Activated CD4-positive, alpha-beta T cell treated with anti-CD3 and anti-CD28 coated beads, Interleukin-2, amount 50 U/mL, for 4 hours (primary cell): ENCODE measurements at places on chromosomes 4 and X.

GRCh38 chr4:16289897-16290554 lies 63.8 kb upstream of the TAPT1 start:
- no peak for DNase-seq

DNA sequence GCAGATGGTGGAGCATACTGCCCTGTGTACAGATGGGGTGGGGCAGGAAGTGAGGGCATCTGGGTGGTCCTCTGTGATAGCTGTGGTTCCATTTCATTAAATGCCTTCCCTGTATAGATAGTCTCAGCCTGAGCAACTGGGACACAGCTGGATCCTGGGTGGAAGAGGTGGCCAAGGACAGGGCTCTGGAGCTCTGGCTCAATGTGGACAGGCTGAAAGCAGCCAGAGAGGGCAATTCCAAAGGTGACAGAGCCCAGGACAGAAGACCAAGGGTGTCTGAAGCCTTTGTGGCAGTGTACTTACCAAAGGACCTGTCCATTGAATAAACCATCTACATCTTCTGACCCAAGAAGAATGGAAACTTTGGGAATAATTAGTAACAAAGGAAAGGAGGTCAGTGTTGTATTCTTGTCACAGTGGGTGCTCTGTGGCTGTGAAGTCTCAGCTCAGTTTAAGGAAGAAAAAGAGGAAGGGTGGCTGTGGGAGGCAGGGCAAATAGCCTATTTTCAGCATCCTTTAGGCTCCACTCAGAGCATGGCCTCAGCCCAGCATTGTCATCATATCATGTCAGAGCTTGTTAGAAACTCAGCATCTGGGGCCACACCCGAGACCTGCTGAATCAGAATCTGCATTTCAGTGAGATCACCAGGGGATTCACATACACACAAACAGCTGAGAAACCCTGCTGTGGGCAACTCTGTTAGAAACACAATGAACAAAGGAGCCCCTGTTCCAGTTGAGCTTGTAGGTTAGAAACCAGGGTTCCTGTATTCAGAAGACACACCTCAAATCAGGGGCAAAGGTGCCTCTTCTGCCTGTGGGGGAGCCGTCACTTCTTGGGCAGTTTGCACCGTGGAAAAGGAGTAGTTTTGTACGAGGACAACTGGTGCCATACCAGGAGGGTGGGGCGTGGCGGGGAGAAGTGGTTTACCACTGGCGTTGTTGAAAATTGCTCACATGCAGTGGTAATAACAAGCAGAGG lies 168.6 kb downstream of the PTTG2 start:
- DNase-seq = peak; percentile 59

GRCh38 chr4:63678358-63678931 lies 730.8 kb downstream of the TECRL start:
- no peak for DNase-seq

DNA sequence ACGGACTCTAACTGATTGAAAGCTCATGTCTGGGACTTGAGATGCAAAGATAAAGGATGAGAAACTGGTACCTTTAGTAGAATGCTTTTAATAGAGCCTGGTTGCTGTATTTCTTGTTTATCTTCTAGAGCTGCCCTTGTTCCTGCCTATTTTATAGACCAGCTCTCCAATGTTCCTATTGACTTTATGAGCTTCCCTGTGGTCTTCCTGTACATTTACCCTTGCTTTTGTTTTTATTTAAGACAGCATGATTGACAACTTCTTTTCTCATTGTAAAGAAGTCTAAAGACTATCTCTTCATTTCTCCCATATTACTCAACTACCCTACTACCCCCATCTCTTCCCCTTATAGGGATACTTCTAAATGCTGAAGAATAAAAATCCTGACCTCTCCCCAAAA lies 174.7 kb downstream of the UGT8 start:
- no peak for DNase-seq

GRCh38 chrX:136246201-136246600 lies 5.0 kb downstream of the MAP7D3 start:
- no peak for DNase-seq

DNA sequence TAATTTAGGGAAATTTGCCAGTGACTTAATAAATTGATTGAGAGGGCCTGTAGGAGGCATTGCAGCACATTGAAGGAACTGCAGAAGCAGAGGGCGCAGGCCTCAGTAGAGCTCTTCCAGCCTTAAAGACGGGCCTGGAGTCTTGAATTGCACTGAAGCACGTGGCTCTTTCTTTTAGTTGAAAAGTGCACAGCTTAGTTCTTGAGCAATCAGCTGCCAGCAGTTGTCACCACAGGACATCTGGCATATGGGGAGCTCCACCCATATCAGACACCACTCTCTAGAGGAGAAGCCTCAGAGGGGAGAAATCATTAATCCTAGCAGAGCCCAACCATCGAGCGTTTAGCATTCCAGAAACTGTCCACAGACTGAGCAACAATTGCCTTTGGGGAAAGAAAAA lies 16.0 kb upstream of the FGF16 start:
- no peak for DNase-seq

GRCh38 chrX:150258463-150259430 lies 104.4 kb upstream of the MAMLD1 start:
- DNase-seq = no peak

- no peak for DNase-seq
Observed at GRCh38 chr4:26576231-26576739, 7.6 kb upstream of the TBC1D19 start.

DNA sequence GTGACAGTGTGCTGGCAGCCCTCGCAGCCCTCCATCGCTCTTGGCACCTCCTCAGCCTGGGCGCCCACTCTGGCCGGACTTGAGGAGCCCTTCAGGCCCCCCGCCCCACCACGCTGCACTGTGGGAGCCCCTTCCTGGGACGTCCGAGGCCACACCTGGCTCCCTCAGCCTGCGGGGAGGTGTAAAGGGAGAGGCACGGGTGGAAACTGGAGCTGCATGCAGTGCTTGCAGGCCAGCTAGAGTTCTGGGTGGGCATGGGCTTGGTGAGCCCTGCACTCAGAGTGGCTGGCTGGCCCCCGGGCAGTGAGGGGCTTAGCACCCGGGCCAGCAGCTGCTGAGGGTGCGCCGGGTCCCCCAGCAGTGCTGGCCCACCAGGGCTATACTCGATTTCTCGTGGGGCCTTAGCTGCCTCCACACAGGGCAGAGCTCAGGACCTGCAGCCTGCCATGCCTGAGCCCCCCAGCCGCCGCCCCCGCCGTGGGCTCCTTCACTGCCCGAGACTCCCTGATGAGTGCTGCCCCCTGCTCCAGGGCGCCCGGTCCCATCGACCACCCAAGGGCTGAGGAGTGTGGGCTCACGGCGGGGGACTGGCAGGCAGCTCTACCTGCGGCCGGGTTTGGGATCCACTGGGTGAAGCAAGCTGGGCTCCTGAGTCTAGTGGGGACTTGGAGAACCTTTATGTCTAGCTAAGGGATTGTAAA lies 1672.7 kb upstream of the PCDH7 start:
- DNase-seq = no peak

GRCh38 chr4:103076747-103077347 lies at the start of gene SLC9B2:
TSS of gene SLC9B2 (minus strand) at chr4:103076761. CDS start at chr4:103067550, 9,211 bp downstream.
- peak; percentile 43 for DNase-seq

GRCh38 chr4:150323406-150324325 lies 245.4 kb downstream of the DCLK2 start:
- DNase-seq = no peak

GRCh38 chr4:79964400-79965211 lies 108.4 kb downstream of the ANTXR2 start:
- no peak for DNase-seq

- no peak for DNase-seq
Observed at GRCh38 chrX:150334100-150334499, 29.0 kb upstream of the MAMLD1 start.

DNA sequence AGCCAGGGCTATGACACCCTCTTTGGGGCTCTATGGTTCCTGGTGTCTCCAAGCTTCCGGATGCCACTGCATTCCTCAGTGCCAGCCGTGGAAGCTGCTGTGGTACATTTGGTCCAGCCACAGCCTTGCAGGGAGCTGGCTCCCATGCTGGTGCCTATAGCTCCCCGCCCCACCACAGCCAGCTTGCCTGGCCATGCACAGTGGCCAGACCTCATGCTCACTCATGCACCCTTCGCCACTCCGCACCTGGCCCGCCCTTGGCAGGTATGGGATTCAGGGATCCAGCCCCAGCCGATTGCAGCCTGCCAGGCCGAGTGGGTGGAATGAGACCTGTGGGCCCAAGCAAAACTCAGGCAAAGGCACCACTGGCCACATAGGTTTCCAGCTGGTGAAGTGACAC lies 354.8 kb downstream of the GRIA2 start:
- no peak for DNase-seq

DNA sequence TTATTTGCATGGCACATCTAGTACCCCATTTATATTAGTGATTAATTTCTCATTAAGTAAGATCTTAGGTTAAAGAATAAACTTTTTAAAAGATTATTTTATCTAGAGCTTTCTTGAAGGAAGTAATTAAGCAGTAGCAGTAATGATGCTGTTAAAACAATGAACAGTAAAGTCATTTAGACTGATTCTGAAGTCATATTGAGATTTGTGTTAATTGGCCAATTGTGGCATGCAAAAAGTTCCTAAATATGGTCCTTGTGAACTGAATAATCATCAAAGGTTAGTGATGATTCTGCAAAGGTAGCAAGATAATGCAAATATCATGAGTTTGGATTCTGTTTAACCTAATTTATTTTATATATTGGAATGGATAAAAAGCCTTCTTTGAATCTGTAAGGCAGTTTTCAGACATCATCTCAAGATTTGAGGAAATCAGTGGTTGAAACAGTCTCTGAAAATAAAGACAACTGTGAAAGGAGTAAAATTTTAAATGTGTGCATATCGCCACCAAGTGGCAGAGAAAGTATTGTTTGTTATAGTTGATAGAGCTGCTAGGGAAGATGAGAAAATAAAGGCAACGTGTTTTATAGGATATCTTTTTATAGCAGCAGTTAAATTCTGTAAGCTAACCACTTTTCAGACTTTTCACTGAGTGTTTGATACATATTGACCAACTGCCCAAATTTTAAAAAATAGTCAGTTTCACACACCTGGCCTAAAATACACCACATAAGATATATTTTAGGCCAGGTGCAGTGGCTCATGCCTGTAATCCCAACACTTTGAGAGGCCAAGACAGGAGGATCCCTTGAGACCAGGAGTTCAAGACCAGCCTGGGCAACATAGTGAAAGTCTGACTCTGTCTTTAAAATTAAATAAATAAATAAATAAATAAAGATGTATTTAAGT lies 79.6 kb downstream of the CCKAR start:
- no peak for DNase-seq

GRCh38 chr4:6492027-6492590 lies 19.7 kb upstream of the PPP2R2C start:
- no peak for DNase-seq

GRCh38 chrX:108582151-108582550 lies 142.5 kb downstream of the COL4A5 start:
- no peak for DNase-seq

DNA sequence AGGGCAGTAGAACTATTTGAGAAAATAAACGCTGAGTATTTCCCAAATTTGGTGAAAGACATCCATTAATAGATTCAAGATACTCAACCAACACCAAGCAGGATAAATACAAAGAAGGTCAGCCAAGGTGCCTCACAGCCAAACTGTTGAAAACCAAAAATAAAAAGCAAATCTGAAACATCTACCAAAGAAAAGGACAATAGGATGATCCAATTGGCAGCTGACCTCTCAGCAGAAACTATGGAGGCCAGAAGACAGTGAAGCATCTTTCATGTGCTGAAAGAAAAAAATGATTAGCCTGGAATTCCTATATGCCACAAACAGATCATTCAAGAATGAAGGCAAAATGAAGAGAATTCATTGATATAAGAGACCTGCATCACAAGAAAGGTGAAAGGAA lies 44.9 kb downstream of the USP46 start:
- no peak for DNase-seq

DNA sequence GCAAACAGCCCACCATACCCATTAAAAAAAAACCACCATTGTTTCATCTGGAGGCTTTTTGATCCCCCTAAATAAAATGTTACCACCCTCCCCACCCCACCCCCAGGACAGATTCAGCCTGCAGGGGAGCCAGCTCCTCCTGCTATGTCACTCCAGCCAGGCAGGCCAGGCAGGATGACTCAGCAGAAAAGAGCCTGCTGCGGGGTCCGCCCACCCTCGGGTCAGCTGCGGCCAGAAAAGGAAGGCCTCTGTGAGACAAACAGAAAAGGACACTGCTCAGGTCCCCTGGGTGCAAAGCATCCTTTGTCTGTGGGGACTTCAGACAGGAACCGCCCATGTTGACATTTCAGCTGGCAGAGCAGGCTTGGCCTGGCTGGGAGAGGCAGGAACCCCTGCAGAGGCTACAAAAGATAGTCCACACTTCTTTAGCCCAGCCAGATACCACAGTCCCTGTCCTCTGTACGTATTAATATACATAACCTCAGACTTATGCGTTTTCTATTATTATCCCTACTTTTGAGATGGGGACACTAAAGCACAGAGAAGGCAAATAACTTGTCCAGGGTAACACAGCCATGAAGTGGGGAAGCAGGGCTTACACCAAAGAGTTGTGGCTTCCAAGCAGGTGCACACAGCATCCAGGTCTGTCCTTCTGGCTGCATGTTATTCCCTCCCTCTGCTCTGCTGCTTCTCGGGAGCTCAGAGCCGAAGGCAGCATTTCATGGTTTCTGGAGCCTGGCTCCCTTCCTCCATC lies 147.7 kb downstream of the CPEB2 start:
- no peak for DNase-seq

DNA sequence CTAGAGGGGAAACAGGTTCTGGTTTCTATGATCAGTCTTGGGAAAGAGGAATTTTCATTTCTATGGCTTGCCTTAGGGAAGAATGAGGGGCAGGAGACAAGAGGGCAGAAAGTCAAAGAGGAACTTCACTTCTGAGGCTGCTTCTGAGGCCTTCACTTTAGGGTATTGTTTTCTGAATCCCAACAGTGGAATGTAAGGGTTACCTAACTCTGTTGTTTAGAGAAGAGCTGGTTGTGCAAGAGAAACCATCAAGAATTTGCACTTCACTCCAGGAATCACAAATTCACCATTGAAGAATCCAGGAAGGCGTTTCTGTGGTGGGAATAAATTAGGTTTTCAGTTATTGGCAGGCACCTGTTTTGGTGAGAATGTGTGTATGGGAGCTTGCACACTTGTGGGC lies 126.7 kb upstream of the AMOT start:
- DNase-seq = no peak

DNA sequence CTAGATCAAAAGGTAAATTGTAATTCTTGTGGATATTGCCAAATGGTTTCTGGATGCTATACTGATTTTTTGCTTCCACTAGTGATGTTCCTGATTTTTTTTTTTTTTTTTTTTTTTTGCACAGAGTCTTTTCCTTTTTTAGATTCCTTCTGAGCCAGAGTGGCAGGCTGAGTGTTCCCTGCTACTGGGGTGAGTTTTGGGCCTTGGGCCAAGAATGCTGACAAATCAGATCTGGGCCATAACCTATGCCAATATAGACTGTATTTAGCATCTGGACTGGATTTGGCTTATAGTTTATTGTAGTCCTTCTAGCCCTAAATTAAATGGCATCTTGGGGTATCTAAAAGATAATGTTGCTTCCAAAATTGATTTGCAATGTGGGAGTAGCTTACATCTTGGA lies 52.8 kb downstream of the REPS2 start:
- DNase-seq = no peak

GRCh38 chr4:158837527-158838141 lies 68.8 kb downstream of the FNIP2 start:
- DNase-seq = no peak
